ENCODE measurements at places on chromosomes 3 and 15.

- DNase-seq = peak; percentile 51
Measured at GRCh38 chr3:150022381-150023238, 51.9 kb upstream of the PFN2 start.

GRCh38 chr3:16147220-16147994, 27.1 kb upstream of the GALNT15 start:
- no peak for DNase-seq

DNA sequence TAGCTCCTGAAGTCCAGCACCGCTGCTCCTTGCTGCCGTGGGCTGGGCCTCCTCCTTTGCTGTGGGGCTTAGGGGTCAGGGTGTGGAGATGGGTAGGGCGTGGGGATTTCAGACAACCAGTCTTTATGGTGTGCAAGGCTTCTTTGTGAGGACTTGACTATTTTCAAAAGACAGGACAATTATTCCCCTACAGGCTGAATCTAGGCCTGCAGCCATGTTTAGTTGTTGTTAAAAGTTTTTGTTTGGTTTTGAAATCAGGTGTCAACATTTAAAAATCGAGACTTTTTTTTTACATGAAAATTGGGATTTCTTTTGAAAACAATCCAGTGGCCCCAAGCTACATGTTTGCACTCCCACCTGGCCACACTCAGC, 10.6 kb downstream of the RPL32 start:
- no peak for DNase-seq

DNA sequence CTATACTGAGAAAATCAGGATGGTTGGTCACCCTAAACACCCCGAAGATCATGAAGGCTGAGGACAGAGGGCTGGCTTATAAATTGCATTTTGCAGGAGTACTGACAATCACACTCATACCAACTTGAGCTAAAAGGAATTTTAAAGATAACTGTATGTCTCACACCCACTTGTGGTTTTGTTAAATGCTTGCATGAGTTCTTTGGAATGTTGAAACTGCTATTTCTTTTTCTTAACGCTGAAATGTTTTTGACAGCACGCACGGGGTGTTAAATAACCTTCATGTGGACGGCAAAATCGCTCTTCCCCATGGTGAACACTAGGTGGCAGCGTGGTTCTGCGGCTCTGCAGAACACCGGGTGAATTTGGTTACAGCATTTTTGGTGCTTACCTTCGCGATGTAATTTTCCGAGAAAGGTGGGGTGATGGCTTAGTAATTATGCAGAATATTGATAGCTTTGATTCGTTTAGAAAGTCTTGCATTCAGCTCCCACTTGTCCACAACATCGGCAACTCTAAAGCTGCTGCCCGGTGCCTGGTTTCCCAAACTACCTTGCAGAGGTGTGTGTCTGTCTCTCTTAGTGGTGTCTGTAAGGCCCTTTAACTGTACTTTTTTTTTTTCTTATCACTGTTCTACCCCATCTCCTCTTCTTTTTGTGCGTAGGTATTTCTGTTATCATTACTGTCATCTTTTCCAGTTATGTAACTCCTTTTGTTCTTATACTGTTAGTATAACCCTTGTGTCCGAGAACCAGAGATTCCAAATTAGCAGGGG, 51.7 kb downstream of the ARNT2 start:
- DNase-seq = peak; percentile 80

GRCh38 chr15:62306851-62307504, 141.9 kb upstream of the C2CD4B start:
- DNase-seq = peak; percentile 77

DNA sequence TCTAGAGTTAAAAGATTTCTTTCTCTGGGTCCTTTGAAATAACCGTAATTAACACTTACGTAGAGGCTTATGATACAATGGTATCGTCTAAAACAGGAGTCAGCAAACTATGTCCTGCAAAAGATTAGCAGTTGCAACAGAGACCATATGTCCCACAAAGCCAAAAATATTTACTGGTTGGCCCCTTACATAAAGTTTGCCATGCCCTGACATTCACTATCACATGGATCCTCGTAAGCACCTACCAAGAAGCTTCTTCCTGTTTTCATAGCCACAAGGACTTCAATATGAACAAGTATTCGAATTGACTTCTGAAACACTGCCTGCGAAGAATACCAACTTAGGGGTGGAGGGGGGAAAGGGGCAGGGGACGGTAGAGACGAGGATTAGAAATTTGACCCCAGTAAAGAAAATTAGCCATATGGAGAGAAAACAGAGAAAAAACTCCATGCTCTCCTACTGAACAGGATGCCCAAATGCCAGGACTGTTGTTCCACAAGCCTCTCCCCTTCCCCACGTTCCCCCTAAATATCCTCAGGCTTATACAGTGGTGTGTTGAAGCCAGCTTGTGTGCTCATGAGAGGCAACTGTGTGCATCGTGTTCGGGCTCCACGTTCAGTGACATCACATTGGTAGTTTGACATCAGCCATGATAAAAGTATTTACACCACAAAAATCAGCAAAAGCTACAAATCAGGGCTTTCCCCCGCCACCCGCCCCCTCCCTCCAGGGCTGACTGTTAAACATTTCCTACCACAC, 144.1 kb upstream of the HES1 start:
- DNase-seq = no peak

DNA sequence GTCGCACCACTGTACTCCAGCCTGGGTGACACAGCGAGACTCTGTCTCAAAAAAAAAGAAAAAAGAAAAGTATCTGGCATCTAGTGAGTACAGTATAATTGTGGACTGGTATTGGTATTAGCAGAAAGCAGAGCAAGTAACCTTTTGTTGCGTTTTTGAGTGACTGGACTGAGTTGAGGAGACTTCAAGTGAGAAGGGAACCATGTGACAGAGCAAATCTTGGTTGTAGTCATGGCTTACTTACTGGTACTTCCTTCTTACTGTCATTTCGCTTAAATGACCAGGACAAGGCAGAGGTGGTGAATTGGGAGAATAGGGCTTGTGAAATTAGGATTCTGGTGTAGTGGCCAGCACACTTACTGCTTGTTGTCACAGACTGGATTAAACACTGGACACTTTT, 20.6 kb downstream of the RTF1 start:
- DNase-seq = no peak

GRCh38 chr3:114498539-114499370, 204.9 kb downstream of the TIGIT start:
- no peak for DNase-seq

GRCh38 chr15:29031502-29032228, 145.9 kb downstream of the APBA2 start:
- DNase-seq = no peak

- DNase-seq = no peak
Measured at GRCh38 chr3:71006810-71007785, 576.4 kb downstream of the FOXP1 start.

GRCh38 chr3:185176750-185177359, 24.0 kb upstream of the C3orf70 start:
- DNase-seq = peak; percentile 62

DNA sequence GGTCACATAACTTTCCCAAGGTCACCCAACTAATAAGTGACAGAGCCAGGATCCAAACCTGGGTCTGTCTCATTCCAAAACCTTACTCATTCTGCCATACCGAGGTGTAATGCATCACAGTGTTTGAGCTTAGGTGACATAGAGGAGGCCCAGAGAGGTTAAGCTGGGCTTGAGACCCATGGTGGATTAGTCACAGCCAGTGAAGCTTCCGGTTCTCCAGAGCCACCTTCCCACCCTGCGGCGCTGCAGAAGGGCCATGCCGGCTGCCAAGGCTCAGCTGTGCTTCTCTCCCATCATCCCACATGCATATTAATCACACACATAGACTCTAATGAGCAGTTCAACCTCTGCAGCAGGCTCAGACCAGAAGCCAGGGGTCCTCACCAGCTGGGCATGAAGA, 42.2 kb downstream of the SPSB4 start:
- DNase-seq = no peak

DNA sequence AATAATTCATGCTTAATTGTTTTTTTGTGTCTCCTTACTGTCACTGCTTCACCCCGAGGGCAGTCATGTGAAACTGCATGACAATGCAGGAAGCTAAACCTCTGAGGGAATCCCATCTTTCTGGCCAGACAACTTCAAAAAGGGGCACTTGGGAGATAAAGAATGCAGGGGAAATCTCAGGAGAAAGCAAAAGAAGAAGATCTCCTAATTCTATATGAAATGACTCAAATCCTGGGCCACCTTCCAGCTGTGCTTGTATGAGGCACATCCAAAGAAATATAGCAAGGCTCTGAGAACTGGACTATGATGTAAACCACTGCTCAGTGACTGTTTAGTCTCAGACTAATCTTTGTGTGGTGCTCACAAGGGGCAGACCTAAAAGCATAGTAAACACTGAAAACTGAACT, 22.6 kb upstream of the UMPS start:
- no peak for DNase-seq

DNA sequence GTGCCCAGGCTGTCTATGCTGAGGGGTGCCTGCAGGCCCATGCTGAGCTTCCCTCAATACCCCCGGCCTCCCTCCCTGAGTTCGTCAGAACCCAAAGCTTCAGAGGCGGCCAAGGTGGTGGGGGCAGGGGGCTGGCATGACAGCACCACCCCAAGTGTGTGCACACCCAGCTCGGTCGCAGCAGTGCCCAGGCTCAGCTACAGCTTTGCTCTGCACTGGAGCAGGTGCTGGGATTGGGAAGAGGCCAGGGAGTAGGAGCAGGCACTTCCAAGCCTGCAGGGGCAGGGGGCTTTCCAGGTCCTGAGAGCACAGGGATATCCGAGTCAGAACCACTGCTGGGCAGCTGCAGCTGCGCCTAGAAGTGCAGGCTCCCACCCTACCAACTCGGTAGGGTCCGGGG, 283.9 kb downstream of the UBE2E2 start:
- no peak for DNase-seq

DNA sequence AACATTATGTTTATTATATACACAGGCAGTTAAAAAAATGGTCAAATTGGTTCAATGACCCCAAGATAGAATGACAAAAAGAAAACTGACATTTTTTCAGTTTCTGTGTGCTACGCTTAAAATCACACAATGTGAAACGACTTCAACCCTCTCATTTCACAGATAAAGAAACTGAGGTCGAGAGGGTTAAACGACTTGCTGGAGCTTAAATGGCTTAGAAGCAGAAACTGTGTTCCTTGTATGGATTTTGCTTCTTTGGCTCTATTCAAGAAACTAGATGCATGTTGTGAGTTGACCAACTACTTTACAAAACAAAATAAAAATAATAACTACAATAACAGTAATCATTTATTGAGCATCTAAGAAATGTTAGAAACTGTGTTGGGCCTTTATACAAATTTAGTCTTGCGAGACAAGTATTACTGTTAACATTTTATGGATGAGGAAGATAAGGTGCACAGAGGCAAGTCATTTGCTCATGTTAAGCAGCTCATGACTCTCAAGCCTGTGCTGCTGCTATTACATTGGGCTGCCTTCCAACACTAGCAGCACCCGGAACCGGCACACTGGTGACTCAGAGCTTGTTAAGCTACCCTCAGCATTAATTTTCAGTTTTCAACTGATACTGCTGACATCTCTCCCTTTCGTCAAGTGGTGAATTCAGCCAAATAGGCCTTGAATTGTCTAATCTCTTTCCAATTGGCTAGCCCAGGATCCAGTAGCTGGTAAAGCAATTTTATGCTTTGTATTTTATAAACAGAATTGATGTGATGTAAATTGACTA, 487.6 kb downstream of the NAALADL2 start:
- DNase-seq = no peak

DNA sequence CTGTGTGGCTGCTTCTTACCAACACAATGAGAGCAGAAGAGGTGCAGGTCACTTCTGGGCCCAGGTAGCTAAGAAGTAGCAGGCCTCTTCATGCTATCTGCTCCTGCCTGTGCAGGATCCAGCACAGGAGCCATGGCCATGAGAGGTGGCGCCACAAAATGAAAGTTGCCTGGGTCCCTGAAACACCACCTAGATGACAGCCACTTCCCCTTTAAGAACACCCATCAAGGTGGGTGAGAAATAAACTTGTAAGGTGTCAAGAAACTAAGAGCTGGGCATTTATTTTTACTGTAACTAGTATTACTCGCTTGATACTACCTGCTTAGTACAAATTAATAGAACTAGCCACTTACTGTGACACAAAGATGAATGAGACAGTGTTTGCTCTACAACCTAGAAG, 484.6 kb upstream of the TBL1XR1 start:
- no peak for DNase-seq

DNA sequence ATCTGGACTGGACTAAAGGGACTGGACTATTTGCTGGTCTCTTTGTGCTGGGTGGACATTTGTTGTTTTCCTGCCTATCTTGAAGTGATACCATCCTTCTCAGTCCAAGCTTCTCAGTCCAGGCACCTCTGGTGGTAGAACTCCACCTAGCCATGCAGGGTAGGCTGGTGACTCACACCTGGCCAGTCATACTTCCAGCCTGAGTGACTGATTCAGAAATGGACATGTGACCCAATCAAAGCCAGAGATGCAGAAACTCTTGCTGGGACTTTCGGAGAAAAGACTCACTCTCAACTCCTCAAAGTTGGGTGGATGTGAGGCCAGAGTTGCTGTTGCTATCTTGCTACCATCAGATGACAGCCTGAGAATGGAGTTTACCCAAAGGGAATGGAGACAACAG, 5.6 kb upstream of the ASB14 start:
- no peak for DNase-seq

- DNase-seq = no peak
Measured at GRCh38 chr3:17749281-17749680, 6.8 kb upstream of the TBC1D5 start.

DNA sequence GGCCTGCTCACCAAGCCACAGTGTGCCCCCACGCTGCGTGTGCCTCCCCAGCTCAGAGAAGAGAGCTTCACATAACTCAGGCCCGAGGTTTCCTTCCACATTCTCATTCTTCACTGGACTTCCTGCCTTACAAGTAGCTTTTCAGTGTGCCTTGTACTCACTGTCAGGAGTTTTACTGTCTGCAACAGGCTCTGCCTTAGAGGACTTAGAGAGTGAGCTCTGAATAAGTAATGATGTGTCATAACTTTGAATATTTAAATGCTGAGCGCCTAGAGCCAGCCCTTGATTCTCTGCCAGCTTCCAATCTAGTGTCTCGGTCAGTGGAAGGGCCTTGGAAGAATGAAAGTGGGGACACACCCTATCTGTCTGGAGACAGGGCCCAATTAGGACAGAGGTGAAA, 41.8 kb downstream of the ITGB5 start:
- DNase-seq = no peak

- DNase-seq = no peak
Measured at GRCh38 chr3:134971306-134971705, 176.2 kb downstream of the EPHB1 start.

GRCh38 chr3:135128818-135129217, 333.8 kb downstream of the EPHB1 start:
- DNase-seq = no peak

DNA sequence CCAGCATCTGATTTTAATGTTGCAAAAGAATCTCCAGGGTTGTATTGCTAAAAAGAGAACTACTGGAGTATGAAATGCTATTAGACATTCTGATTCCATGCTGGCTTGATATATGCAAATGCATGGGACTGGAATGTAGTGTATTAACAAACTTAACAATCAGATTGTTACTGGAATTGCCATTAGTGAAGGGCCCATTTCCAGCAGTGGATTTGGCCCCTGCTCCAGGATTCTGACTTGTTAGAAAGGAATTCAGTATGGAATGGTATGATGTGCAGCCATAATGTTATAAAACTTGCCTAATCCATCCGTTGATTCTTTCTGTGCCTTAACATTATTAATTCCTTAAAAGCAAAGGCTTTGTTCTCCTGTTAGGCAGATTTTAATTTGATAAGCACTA, 7.9 kb downstream of the ARRDC4 start:
- DNase-seq = no peak

- DNase-seq = no peak
Measured at GRCh38 chr3:55978953-55979352, 489.3 kb downstream of the ERC2 start.

All from D341Med (cell line).